Daoy (cell line): ENCODE measurements at places on chromosomes 6 and 20. TPM values are rescaled to one million over a fixed set of nuclear protein-coding genes. Genes with fewer than 3 reads are reported as not detected.

Gene CARMIL1
- total RNA-seq, result 13.4 and 18.2 TPM in 2 replicates

Gene SYNCRIP
- total RNA-seq, result 130 and 153 TPM in 2 replicates

Gene GLP1R
- total RNA-seq, result not detected in 2 replicates

Gene ACTR5
- 13.3 and 14.9 TPM in 2 replicates for total RNA-seq

Gene CNKSR3
- total RNA-seq, result 13.0 and 14.9 TPM in 2 replicates

Gene SIRPB1
- total RNA-seq, result 0.06 and 0.11 TPM in 2 replicates

Gene CSNK2A1
- 123 and 154 TPM in 2 replicates for total RNA-seq

Gene TPMT
- total RNA-seq, result 26.7 and 34.1 TPM in 2 replicates

Gene RNF182
- 4.7 and 8.7 TPM in 2 replicates for total RNA-seq

Gene LY6G5B
- total RNA-seq, result 0.91 and 6.3 TPM in 2 replicates

Gene GID8
- 23.1 and 25.3 TPM in 2 replicates for total RNA-seq

Gene HLA-F
- 19.9 and 21.8 TPM in 2 replicates for total RNA-seq

Gene SAMD10
- 0.86 and 1.2 TPM in 2 replicates for total RNA-seq

Gene SLC35D3
- total RNA-seq, result not detected in 2 replicates

Gene SYCP2L
- total RNA-seq, result 0.11 TPM in 1 of 2 replicates, not detected in the other

Gene KCNK15
- 1.3 TPM in 1 of 2 replicates, not detected in the other for total RNA-seq
